ENCODE measurements at places on chromosomes 2 and 18.

DNA sequence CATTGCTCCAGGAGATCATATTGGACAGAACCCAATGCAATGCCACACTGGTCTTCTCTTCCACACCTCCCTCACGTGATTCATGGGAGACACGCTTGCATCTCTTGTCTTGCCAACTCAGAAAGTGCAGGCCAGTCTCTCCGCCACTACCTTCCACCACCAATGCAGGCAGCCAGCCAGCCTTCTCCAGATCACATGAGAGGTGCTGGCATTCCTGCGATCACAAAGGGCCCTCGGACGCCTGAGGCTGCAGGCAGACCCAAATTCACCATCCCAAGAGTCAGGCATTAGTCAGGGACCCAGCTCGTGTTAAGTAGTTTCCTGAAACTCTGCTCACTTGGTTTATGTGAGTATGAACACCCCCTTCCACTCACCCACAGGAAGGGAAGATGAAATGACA, 437.0 kb upstream of the ETAA1 start:
- DNase-seq: no peak

DNA sequence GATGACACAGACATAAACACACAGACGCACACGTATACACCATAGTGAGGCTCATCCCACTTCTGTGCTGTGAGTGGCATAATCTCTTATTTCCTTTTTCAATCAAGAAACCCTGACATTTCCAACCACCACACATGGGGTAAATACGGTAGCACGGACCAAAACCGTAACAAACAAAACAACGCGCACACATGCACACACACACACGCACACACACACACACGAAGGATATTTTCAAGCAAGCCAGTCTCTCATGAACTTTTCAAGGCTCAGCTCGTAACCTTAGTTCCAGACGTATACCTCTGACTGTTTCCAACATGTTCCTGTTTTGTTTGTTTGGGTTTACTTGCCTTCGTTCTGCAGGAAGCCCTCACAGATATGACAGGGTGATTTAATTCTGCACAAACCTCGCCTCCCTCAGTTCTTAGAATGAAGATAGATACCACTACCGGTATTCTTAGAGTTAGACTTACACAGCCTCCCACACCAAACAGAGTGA, 119.8 kb downstream of the BCL2 start:
- DNase-seq: no peak

DNA sequence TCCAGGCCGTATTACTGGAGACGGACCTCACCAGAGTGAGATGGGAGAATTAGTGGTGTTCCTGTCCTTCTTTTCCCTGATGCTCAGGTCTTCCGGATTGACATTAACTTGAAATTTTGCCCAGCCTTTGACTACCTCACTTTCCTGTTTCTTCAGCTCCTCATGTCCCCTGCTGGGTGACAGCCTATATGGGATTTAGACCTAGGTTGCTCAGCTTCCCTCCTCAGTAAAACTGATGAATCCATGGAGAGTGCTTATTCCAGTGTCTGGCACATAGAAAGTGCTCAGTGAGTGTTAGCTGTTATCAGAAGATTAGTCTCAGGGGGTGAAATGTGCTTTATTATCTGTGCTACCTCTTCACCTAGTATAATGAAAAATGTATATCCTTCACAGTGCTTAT, 30.0 kb downstream of the CRIM1 start:
- DNase-seq: no peak

DNA sequence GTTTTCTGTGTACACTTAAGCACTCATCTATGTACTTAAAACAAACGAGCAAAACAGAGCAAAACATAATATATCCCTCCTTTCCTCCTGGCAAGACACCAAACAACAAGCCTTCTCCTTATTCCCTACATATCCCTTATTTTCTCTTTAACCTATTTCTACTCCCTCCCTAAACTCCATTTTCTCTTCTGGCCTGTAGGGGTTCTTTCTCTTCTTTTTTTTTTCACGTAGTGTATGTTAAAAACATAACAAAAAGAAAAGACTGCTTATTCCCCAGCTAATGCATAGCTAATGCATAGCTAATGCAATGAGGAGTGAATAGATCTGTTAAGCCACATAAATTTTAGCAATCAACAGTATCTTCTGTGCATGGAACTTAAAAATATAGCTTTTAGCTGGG, 193.4 kb downstream of the TMEM247 start:
- DNase-seq: no peak

GRCh38 chr2:207040696-207041095, 101.4 kb downstream of the CPO start:
- no peak for DNase-seq

DNA sequence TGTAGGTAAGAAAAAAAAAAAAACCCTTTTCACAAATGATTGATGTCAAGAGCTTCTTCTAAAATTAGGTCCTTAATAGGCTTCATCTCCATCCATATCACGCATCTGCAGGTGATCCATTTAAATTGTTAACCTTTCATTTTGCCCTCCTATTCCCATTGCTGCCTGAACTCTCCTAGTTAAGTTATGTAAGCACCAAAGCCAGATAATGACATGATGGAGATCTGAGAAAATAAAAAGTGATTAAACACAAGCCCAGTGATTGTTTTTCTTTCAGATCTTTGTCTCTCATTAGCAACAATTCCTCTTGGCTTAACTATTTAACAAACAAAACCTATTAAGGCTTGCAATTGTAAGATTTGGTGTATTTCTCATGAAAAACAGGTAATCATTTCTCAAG, 20.0 kb downstream of the LANCL1 start:
- DNase-seq: no peak

- DNase-seq: no peak
Measured at GRCh38 chr2:47639467-47639866, 143.5 kb upstream of the MSH6 start.

DNA sequence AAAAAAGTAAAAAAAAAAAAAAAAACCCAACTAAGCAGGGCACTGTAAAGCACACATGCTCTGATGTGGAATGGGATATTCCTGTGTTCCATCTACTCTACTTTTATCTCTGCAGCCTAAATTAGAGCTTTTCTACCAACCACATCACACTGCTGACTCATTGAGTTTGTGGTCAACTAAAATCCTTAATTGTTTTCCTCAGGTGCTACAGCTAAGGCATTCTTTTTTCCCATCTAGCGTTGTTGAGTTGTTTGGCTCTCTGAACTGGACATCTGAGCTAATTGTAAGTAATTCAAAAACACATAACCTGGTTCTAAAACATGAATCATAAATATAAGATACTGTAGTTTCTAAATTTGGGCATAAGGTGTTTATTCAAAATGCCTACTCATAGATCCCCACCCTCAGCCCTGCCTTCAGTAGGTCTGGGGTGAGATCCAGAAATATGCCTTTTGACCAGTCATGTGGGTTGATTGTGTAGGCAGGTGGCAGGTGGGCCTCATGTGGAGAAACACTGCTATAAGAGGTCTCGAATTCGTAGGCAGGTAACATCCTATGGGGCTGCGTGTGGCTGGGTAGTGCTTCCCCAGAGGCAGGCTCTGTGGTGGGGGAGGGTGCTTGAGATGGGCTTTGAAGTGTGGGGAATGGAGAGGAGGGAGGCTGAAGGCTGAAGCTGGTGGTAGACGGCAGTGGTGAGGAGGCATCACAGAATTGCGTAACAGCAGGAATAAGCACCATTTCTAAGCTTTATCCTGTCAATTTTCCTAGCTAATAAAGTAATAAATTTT, 27.2 kb downstream of the ANKRD29 start:
- DNase-seq: no peak

DNA sequence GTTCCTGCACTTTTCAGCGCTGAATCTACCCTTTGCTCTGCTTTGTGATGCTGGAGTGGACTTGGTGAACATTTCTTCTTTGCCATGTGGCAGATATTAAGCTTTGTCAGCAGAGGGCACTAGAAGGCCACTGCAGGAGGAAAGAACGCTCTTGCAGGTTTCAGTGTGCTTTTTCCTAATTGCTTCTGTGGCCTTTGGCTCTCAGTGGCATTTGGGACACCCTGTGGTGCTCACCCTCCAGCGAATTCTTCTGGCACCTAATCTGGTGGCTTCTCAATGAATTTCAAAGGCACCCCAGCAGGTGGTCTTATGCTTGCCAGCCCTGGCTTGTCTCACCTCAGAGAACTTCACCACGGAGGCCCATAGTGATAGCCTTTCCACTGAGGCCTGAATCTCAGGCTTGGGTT, 146.7 kb downstream of the MYO3B start:
- DNase-seq: no peak

- no peak for DNase-seq
Measured at GRCh38 chr2:98078701-98079100, 8.3 kb upstream of the VWA3B start.

DNA sequence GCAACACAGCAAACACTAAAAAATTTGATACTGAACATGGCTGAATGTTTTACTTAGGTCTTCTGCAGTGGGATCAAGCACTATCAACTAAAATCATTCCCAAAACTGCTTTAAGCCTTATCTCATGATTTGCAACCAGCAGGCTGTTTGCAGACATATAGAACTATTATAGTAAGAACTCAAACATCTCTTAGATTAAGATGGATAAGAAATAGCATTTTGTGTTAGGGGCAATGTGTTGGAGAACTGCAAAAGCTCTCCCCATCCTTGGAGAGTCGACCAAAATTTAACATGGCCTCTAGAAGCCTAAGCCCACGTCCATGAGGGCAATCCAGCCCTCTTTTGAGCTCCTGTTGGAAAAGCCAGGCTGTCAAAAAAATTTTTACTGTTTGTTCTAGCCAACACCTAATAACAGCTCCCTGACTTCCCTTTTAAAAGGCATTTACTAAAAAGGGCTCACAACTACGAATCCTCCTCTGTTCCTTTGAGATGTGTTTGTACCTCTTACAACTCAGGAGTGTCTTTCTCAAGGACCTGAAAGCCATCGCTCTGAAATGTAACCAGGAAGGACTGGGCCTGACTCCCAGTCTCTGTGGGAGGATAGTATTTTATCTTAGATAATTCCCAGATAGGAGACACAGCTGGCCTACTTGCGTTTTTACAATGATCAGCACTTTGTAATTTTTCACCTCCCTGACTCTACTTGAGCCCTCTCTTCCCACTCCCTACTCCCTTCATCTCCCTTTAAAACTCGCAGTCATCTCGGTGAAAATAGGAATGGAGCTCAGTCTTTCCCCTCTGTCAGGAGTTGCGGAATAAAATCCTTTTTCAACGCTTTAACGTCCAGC, 1.4 kb downstream of the KRCC1 start:
- no peak for DNase-seq

DNA sequence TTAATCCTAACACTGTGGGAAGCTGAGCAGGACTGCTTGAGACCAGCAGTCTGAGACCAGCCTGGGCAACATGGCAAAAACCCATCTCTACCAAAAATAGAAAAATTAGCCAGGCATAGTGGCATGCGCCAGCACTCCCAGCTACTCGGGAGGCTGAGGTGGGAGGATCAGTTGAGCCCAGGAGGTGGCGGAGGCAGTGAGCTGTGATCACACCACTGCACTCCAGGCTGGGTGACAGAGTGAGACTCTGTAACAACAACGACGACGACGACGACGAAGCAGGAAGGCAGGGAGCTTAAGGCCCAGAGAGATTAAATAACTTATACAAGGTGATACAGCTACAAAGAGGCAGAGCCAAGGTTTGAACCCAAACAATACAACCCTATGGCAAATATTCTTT, 37.3 kb downstream of the CFAP36 start:
- DNase-seq: no peak

- no peak for DNase-seq
Measured at GRCh38 chr2:69089266-69089665, 76.3 kb downstream of the ANTXR1 start.

DNA sequence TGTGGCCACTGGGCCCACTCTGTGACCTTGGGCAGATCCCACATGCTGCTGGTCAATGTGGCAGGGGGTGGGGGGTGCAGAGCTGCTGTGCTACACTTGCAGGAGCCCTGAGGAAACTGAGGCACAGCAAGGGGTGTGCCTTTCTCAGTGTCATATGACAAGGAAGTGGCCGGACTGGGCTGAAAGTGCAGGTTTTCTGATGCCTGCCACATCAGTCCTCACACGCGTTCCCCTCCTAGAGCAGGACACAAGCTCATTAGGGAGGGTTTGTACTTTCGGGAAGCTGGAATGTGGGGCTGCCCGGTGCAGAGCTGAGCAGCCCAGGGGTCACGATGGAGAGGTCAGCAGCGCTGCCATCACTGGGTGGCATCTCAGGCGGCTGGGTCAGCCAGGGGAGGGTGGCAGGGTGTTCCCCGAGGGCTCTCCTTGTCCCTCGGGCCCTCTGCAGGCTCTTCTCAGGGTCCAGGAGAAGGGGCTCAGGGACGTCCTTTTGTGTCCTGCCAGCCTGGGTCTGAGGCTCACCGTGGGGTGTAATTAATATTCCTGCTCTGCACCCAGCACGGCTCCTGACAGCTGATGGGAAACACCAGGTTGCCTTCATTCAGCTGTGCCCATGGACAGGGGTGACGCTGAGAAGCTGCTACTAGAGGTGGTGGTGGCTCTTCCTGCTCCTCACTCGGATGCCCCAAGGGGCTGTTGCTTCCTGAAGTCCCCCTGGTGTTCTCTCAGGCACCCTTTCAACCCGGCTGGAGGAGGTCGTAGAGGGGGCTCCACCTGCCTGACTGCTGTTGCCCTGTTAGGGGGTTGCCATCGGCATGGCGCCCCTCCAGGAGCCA, 62.1 kb upstream of the HDAC4 start:
- DNase-seq: no peak

DNA sequence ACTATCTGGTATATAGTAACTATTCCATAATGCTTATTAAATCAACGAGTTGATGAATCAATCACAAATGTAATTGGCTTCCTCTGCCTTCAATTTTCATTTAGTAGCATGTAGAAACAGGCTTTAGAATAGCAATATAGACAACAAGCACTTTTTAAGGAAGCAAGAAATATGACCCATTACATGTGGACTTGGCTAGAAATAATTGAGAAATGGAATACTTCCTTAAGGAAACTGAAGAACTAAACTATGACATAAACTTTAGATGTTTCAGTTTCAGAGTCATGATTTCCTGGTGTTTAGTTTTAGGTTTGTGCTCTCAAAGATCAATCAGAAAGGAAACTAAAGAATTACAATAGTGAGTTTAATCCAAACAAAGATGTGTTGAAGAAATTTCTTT, 443.8 kb downstream of the MBD2 start:
- DNase-seq: no peak

DNA sequence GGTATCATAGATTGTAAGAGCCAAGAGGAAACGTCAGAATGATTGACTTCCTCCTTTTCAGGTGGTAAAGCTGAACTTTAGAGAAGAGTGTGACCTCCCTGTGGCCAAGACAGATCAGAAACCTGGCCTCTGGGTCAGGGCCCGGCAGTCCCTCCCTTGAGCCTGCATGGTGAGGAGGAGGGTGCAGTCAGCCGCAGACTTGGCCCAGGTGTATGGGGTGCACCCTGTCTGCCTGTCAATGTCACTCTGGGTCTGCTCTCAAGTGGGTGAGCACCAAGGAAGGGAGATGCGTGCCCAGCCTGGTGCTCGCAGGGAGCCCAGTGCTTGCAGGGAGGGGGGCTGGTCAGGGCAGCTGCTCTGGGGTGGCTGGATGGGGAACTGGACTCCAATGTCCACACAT, 134.4 kb upstream of the SNTG2 start:
- no peak for DNase-seq

GRCh38 chr2:142877216-142877838, at the start of gene KYNU:
Gene KYNU (plus strand): TSS chr2:142877664. CDS start chr2:142885368, 7,704 bp downstream.
- no peak for DNase-seq

DNA sequence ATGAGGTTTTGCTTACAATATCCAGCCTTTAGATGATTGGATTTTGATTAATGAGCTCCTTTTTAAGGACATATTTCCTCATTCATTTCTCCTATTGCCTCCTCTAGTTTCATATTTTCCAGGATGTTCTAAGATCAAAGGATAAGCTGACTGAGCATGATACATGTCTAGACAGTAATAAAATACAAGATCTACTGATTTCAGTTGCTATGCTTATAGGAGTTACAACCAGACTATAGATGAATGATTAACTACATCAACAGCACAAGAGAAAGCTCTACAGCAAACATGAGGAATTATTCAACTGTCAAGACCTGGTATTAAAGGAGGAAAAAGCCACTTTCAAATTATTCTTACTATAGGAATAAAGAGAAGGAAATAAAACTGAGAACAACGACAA, 85.0 kb upstream of the LINC00305 start:
- DNase-seq: no peak
